Fibroblast of skin of left quadriceps (primary cell): ENCODE measurements at places on chromosomes 6 and 20.

- DNase-seq = no peak
Observed at GRCh38 chr20:19114410-19114809, 98.0 kb upstream of the SLC24A3 start.

DNA sequence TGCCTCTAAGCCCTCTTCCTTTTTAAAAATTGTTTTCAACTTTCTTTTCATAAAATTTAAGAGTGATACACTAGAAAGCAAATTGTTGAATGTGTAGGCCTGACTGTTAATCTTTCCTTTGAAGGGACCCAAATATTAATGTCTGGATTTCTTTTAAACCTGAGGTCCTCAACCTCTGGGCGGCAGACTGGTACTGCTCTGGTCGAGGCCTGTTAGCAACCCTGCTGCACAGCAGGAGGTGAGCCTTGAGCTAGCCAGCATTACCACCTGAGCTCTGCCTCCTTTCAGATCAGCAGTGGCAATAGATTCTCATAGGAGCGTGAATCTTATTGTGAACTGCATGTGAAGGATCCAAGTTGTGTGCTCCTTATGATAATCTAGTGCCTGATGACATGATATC lies 191.2 kb downstream of the MANEA start:
- no peak for DNase-seq

GRCh38 chr20:22382742-22383141 lies 201.6 kb downstream of the FOXA2 start:
- no peak for DNase-seq

DNA sequence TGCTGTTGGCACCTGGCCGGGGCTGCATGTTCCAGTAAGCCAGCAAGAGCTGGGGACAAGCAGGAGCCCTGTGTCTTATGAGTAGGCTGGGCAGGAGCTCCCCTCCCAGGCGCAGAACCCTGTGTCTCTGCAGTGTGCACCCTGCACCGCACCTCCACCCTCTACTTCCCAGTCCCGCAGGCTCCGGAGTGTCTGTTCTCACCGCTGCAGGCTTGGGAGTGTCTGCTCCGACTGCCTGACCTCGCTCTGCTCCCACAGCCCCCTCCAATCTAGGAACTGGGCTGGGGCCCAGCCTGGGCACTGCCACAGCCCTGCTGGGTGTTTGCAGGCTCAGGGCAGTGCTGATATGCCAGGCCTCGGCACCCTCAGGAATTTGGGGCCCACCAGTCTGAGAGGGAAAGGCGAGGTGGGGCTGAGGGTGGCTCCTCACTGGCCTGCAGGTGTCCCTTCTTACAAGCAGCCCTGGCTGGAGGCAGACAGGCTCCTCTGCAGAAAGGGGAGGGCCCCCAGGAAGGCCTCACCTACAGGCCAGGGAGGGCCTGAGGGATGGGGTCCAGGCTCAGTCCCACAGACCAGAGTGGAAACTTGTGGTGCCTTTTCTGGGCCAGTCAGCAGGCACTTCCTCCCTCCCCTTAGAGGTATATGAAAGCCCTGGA lies 871.6 kb upstream of the GJE1 start:
- no peak for DNase-seq

DNA sequence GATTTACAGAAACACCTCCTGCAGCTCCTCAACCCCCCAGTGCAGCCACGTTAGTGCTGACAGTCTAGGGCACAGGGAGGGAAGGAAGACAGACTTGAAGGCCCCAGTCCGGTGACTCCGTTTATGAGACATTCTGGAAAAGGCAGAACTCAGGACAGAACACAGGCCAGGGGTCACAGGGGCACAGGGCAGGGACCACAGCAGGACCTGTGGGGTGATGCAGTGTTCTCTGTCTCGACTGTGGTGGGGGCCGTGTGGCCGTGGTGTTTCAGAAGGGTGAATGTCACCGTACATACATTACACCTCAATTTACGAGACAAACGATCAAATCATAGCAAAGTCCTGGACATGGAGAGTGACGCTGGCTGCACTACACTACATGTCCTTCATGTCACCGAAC lies 11.3 kb downstream of the BHLHE23 start:
- no peak for DNase-seq

GRCh38 chr6:136696783-136697364 lies 95.4 kb downstream of the MAP3K5 start:
- no peak for DNase-seq

GRCh38 chr20:23639490-23639958 lies 1.8 kb upstream of the CST3 start:
- no peak for DNase-seq
